ENCODE measurements at places on chromosomes 4 and X. TPM values are rescaled to one million over a fixed set of nuclear protein-coding genes. Genes with fewer than 3 reads are reported as not detected.

Gene GRK4
- total RNA-seq: 6.7 TPM

Gene ZNF141
- total RNA-seq: 8.5 TPM

Gene MAGEC2
- total RNA-seq: not detected

Gene FREM3
- total RNA-seq: not detected

Gene RPS6KA6
- 2.1 TPM for total RNA-seq

Gene MTNR1A
- total RNA-seq: not detected

Gene TDO2
- 0.80 TPM for total RNA-seq

Gene NLRP2B
- not detected for total RNA-seq

Gene APELA
- total RNA-seq: not detected

Gene ASB12
- not detected for total RNA-seq

Gene RAP2C
- total RNA-seq: 20.1 TPM

Gene ADAM29
- not detected for total RNA-seq

Gene GABRB1
- total RNA-seq: not detected

Gene GAGE2A
- not detected for total RNA-seq

Gene LETM1
- total RNA-seq: 58.0 TPM

Gene NPY1R
- not detected for total RNA-seq

Gene POU3F4
- not detected for total RNA-seq

Gene AREG
- 95.8 TPM for total RNA-seq

Gene PCDH7
- total RNA-seq: 35.9 TPM

Gene RIPPLY1
- not detected for total RNA-seq

Gene FRG2
- not detected for total RNA-seq

Gene RHOXF2B
- total RNA-seq: not detected

Gene CHRNA9
- 0.29 TPM for total RNA-seq

Gene MAGEB17
- total RNA-seq: 0.13 TPM

Gene CFAP99
- total RNA-seq: not detected

Gene EREG
- total RNA-seq: 4.1 TPM

Gene TMPRSS11F
- total RNA-seq: not detected

Gene TRIM61
- total RNA-seq: not detected

Gene ALG13
- 32.5 TPM for total RNA-seq

Gene KIT
- not detected for total RNA-seq

Gene CXCL10
- not detected for total RNA-seq

Gene DDX60
- total RNA-seq: 7.5 TPM

Gene TRIM75
- total RNA-seq: 0.13 TPM

Gene MND1
- total RNA-seq: 15.8 TPM

Gene VSIG1
- not detected for total RNA-seq

Gene GBA3
- not detected for total RNA-seq

Gene TLL1
- not detected for total RNA-seq

Data from LHCN-M2 (cell line).